ENCODE measurements at places on chromosomes 5 and 9.

DNA sequence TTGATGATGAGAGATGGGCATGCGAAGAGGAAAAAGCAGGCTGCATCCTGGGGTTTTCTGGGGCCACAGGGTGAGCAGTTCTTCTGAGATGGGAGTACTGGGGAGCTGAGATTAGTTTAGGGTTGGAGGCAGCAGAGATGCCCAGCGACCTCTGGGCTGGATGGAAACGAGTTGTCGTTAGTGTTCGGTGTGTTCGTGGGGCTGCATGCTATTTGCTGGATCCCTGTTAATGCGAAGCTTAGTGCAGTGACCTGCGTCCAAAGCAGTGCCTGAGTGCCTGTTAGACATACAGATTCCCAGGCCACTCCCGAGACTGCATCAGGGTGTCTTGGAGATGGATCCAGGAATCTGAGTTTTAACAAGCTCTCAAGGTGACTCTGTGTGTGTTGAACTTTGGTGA, 201.3 kb downstream of the CACNA1B start:
- DNase-seq = no peak

DNA sequence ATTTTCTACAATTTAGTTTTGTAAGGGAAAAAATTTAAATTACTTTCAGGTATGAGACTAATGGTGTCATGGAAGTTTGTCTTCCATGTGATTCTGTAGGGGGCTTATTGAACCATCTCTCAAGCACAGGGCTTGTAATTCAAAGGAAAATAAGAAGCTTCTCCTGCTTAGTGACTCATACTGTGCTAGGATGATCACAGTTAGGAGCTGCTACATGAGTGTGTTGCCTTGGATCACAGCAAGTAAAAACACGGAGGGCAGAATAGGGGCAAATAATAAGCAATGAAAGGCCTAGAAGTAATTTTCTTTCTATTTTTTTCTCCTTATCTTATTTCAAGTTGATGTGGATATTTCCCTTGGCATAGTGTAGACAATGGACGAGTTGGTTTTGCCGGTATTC, 28.9 kb downstream of the TMEM167A start:
- DNase-seq = no peak

DNA sequence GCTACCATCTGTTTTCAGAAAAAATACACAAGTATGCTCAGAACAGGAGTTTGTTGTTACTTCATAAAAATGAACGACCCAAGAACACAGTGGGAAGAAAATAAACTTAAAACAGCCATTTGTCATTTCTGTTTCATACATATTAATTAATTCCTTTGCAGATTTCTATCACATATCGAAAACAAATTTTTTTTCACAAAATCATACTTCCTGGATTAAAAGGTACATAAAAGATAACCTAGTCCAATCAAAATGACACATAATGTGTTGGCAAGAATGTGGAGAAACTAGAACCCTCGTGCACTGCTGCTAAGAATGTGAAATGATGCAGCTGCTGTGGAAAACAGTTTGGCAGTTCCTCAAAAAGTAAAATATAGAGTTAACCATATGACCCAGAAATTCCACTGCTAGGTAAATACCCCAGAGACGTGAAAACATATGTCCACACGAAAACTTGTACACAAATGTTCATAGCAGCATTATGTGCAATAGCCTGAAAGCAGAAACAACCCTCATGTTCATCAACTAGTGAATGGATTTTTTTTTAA, 46.0 kb downstream of the MYO10 start:
- no peak for DNase-seq

- no peak for DNase-seq
Observed at GRCh38 chr5:147712598-147712997, 69.9 kb downstream of the JAKMIP2 start.

DNA sequence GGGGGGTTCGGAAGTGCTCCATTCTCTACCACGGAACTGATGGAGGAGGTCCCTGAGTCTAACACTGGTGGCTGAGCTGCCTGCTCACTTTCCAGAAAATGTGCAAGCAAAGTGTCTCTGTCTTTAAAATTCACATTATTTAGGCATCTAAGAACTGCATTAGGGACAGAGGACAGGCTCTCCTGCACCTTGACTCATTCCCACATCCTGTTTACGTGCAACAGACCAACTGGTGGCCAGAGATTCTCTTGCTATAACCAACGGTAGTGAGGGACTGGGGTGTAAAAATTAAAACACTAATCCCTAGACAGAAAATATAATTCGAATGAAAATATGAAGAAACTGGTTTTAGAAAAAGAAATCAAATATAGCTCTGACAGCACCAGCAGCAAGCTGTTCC, 320.9 kb downstream of the IRX2 start:
- no peak for DNase-seq

DNA sequence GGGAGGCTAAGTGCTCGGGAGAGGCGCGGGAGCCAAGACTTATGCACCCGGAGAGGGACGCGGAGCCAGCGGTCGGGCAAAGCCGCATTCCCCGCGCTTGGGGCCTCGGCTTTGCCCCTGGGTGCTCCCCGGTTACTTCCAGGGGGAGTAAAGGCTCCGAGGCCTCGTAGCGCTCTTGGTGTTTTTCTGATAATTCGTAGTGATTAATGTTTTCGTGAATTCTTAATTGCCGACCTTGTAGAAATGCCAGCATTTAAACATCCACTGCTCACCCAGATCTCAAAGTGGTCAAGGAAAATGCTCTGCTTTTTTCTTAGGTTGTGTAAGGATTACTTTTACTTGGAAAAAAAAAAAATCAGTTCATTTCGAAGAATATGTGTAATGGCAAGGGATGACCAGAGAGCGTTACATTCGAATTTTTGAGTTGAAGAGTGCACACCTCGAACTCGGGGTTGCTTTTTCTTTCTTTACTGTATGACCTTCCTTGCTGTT, 654 bp upstream of the TUT7 start:
- no peak for DNase-seq

DNA sequence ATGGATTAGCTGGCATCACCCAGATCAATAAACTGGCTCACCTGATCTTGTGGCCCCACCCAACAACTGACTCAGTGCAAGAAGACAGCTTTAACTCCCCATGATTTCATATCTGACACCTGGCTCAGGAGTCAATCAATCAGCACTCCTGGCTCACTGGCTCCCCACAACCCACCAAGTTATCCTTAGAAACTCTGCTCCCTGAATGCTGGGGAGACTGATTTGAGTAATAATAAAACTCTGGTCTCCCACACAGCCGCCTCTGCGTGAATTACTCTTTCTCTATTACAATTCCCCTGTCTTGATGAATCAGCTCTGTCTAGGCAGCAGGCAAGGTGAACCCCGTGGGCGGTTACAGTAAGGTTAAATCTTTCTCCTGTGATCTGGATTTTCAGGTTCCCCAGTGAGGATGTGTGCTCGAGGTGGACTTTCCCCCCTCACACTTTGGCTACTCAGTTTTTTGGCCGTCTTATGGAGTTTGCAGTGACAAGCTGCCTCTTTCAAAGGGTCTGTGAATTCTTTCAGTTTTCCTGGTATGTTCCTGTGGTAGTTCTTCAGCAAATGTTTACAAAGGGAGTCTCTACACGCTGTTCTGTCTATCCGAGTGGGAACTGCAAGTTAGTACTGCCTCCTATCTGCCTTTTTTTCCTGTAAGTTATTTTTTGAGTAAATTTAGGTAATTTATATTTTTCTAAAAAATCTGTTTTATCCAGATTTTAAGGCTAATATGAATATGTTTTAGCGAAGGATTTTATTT, 500.2 kb upstream of the NUDT12 start:
- no peak for DNase-seq

DNA sequence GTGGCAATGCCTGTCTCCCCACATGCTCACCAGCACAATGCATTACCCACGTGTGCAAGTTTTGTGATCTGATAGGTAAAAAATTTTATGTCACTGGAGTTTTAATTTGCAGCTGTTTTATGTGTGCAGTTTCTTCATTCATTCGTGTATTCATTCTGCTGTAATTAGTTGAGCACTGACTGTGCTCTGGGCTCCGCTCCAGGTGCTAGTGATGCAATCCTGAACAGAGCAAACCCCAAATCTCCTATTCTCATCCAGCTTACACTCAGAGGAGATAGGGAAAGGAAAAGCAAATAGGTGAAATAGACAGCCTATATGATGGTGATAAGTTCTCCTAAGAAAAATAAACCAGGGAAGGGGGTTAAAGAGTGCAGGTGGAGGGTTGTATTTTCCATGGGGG, 148.4 kb downstream of the TENT4A start:
- no peak for DNase-seq

DNA sequence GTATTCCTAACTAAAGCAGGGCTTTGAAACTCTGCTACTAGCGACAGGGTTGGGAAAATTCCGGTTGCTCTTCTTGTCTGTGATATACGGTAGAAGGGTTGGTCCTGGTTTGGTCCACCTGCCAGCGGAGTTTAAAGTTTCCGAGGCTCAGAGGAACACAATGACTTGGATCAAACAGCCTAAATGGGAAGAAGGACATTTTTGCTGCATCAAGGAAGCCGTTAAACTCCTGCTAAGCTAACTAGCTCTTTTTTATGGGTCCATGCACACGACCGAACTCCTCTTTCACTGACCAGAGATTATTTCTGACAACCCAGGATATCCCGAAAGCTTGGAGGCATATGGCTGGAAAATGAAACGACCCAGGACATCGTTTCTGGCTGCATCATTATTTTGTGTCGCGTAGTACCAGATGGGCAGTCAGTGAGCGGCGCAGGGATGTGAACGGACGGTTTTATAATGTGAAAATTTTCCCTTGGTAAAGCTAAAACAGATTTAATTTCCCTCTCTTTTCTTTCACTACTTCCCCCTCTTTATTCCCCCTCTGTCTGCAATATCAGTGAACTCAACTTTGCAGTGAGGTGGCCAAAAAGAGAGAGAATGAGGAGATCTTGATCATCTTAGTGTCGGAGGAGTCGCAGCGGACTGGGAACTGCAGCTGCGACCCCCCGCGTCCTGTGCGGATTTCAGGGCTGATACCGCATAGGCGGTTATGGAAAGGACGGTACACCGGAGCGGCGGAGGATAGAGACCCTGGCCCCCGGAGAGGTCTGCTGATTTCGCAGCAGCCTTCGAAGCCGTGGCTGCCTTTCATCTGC, at the start of gene LURAP1L:
LURAP1L (plus strand) TSS at position 160 of the 818 bp plus-strand sequence. CDS start 696 bp downstream, outside the sequence.
- DNase-seq = no peak
